ENCODE measurements at places on chromosomes 7 and 10.

- DNase-seq = no peak
Observed at GRCh38 chr7:3057066-3057420, 13.4 kb upstream of the CARD11 start.

DNA sequence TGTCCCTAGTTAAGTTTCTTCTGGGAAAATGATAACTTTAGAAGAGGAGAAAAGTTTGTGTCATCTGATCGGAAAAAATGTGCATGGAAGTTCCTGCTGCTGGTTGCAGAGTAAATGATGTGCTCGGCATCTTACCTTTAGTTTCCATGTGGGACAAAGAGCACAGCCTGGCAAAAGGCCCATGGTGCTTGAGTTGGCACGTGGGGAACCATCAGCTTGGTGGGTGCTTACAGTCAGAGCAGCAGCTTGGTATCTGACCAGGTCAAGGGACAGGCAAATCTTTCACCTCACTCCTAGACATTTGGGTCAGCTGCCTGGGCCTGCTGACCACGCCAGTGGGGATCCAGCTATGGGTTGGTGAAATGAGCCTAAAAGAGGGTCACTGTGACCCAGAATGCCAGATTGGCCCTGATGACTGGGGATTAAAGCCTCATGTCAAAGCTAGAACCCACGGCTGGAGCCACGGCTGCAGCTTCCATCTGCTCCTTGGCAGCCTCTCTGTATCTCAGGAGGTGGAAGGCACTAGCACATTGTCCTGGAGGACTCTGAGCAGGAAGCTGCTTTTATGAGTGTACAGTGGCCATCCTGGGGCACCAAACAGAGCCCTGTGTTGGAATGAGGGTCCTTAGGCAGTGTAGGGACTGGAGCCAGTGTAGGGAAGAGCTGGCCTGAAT, 24.7 kb downstream of the VWC2 start:
- no peak for DNase-seq

- DNase-seq = peak; percentile 62
Observed at GRCh38 chr7:131031099-131031868, 296.4 kb upstream of the MKLN1 start.

DNA sequence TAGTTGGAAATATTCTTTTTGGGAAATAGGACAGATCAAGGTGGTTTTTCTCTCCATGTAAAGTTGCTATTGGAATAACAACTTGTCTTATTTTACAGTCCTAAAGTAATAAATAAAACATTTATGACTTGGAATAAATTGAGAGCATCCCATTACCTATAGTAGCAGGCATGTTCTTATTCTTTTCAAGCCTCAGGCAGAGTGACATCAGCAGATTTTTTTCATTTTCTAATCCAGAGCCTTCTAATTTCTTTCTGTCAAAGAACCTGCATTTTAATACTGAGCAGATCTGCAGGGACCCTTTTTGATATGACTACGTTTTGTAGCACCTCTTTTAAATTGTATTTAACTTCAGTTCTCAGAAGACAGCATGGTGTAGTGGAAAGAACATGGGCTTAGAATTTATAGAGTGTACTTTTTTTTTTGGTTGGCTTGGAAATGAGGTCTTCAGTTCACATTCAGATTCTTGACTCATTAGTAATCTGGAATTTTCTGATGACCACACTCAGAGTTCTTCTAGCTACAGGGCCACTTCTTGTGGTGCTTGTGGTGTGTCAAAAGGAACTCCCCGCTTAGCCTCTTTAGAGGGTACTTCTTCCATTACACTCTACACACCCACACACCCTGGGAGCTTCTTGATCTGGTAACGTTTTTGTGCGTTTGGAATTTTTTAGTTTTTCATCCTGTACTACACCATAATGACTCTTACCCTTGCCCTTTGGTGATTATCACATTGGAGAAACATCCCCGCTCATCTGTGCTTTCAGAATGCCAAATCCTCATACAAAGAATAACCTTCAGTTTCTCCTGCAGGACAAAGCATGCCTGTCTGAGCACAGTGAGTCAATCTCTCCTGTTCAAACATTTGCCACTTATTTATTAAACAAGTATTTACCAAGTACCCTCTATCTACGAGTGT, 34.6 kb downstream of the AGK start:
- DNase-seq = peak; percentile 51

- no peak for DNase-seq
Observed at GRCh38 chr10:86224354-86225102, 142.1 kb downstream of the GRID1 start.

DNA sequence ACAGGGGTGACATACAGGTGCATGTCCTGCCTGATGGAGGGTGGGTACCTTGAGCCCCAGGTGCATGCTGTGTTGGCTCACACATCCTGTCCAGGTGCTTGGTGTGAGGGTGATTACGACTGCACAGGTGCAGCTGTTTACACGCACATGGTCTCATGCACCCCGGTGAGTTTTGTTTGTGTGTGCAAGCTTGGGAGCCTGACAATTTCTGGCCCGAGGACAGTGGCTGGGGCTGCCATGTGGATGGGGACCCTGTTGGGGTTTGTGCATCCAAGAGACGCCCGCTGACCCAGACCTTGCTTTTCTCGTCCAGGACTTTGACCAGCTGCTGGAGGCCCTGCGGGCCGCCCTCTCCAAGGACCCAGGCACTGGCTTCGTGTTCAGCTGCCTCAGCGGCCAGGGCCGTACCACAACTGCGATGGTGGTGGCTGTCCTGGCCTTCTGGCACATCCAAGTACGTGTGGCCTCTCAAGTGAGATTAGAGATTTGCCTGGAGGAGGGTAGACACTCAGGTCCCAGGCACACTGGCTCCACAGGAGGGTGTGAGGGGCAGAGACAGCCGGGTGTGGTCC, 61.7 kb downstream of the PRF1 start:
- DNase-seq = no peak

DNA sequence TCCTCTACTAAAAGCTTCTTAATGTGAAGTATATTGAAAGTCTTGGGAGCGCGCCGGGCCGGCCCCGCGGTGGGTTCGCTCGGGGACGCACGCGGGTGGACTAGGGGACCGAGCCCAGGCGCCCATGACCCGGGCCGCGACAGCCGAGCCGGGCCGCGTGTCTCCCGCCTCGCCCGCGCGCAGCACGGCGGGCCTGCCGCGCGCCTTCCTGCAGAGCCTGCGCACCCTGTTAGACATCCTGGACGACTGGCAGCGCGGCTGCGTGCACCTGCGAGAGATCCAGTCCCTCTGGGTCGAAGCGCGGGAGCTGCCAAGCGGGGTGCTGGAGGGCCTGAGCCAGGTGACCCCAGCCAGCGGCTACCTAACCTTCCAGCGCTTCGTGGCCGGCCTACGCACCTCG, 25.4 kb upstream of the ZNF735 start:
- DNase-seq = no peak

- DNase-seq = peak; percentile 78
Observed at GRCh38 chr10:128035557-128035973, 90.7 kb downstream of the MKI67 start.

- no peak for DNase-seq
Observed at GRCh38 chr7:134741907-134742635, 37.4 kb upstream of the CALD1 start.

GRCh38 chr7:52682993-52683392, 352.4 kb upstream of the POM121L12 start:
- no peak for DNase-seq

DNA sequence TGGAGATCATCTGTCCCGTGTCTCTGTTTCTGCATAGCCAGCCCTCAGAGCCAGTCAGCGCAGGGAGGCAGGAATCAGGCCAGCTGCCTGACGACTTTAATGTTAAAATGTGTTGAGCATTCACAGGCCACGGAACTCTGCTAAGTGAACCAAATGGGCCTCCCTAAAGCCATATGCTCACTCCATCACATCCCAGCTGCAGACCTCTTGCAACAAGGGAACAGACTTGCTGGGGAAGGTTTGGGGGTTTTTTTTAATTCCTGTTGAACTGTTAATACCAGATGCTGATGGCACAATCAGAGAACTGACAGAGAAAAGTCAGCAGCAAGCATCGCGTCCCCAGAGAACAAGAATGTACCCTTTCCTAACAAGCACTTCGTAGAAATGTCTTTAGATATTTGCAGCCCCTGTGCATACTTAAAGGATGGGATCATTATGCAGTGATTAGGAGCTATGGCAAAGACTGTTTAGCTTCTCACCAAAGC, 900.4 kb upstream of the AUTS2 start:
- no peak for DNase-seq

DNA sequence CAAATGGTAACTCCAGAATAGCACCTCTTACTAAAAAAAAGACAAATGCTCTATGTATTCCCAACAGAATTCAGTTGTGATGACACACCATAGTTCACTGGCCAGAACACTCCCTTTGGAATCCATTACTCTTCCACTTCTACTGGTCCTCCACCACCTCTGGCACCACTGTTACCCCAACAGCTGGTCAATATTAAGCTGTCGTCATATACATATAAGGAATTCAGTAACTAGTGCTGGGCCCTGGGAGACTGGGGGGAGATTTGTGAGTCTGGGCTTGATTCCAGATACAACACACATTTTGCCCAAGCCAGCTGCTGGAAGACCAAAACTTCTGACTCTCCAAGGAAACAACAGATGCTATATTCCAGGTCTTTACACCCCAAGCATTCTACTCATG, 26.0 kb upstream of the ITGA8 start:
- no peak for DNase-seq

- DNase-seq = no peak
Observed at GRCh38 chr10:45593938-45594275, 78.7 kb downstream of the ZFAND4 start.

DNA sequence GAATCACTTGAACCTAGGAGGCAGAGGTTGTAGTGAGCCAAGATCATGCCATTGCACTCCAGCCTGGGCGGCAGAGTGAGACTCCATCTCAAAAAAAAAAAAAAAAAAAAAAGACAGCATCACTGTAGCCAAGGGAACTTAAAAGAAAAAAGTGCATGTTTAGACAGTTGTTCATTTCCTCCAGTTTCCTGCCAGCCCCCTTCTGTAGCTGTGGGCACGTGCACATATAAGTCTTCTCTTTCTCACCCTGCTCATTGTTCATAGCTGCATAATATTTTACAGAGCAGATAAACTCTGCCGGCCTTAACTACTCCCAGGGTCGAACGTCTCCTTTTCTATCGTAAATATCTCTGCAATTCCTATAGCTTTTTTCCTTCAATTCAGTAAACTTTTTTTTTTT, 132.6 kb downstream of the LHPP start:
- no peak for DNase-seq

- DNase-seq = no peak
Observed at GRCh38 chr7:47587351-47587750, 5.4 kb upstream of the TNS3 start.

DNA sequence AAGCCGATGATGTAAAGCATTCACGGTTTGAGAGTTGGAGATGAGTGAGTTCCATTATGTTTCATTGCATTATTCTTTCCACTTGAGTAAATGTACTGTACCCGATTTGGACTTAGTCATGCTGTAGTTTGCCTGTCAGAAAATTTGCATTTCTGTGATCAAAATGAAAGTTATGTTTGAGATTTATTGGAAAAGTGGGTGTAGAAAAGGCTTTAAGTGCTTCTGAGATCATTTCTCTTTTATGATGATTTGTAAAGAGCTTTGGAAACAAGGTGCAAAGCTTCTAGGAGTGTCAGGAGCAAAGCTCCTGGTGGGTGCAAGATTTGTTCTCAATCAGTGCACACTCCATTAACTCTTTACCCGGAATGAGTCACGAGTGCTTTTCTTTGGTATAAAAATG, 204.1 kb upstream of the POM121L12 start:
- DNase-seq = no peak

DNA sequence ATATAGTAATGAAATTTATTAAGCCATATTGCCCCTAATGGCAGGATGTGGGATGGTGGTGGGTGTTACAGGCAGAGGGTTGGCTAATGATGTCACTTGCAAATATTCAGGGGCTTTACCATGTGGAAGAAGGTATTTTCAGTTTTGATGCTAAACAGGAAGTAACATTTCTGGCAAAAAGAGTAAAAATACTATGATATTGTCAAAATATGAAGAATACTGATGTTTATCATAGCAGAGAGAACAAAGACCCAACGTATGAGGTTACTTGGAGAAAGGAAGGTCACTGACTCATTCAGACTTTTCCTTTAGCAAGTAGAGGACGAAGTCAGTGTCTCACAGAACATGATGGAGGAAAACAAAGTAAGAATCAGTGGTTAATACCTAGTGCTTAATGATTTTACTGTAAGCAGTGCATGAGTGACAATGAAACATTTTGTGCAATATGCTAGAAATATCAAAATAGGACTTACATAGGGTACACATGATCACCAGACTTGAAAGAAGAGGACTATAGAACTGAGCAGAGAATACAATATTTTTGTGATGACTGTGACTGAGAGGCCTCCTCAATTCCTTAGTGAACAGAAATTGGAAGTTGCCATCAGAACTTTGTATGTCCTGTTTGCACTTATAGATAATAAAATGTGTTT, 89.7 kb upstream of the STEAP4 start:
- DNase-seq = no peak

GRCh38 chr10:77103213-77103612, 534.4 kb downstream of the KCNMA1 start:
- no peak for DNase-seq

DNA sequence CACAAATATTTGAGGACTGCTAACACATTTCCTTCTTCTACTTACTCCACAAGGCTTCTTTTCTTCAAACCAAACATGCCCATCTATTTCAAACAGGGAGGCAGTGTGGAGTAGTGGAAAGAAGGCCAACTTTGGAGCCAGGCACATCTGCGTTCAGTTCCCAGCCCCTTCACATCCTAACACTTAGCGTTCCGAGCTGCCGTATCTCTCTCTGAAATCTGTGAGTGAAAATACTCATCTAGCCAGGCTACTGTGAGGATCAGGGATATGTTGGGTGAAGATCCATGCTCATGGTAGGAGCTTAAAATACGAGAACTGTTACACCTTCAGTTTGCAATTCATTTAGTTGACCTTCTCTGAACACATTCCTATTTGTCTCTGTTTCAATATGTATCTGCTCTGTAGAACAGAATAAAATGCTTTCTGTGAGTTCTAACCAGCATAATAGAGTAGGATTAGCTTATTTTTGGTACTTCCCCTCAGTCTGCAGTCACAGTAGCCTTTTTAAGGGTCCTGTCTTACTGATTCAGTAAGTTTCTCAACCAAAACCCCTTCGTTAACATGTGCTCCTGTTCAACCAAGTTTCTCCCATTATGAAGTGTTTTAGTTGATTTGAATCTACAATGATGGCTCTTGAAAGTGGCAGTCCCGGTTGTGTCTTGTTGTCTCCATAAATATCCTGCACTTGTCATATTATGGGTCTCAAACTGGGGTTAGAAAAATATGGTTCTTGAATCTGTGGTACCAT, 3.3 kb upstream of the MEST start:
- DNase-seq = peak; percentile 11

GRCh38 chr10:106711313-106711906, 453.1 kb downstream of the SORCS1 start:
- DNase-seq = peak; percentile 61

GRCh38 chr7:39133088-39133487, 155.4 kb downstream of the POU6F2 start:
- no peak for DNase-seq

GRCh38 chr10:71260622-71261325, 48.4 kb downstream of the UNC5B start:
- no peak for DNase-seq

DNA sequence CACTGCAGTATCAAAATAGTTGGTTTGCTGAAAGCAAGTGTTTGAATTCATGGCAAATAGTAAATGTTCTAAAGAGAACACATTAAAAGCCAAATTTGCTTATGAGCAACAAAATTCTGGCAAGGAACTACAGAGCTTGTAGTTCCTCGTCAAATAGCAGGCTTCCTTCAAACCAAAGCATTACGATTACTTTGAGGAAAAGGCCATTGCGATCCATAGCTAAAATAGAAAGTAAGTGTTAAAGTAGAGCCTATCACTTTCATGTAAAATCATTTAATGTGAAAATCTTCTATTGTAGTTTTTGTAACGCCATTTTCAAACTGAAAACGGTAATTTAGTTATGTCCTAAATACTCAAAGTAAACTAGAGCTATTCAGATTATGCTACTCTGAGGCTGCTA, 20.1 kb downstream of the CACNA2D1 start:
- DNase-seq = no peak

Measured in GM13976 (cell line).